ENCODE measurements at places on chromosomes 11 and 22. TPM values are rescaled to one million over a fixed set of nuclear protein-coding genes. Genes with fewer than 3 reads are reported as not detected.

TCN1 gene
- not detected for total RNA-seq

NXPE4 gene
- not detected for total RNA-seq

OR51B5 gene
- 0.26 TPM for total RNA-seq

OR4C46 gene
- total RNA-seq = not detected

DEUP1 gene
- total RNA-seq = not detected

OR6A2 gene
- total RNA-seq = 0.09 TPM

YPEL4 gene
- 2.2 TPM for total RNA-seq

OR4X1 gene
- not detected for total RNA-seq
